Epithelial cell of alveolus of lung (primary cell): ENCODE measurements at places on chromosomes 1 and 21. TPM values are rescaled to one million over a fixed set of nuclear protein-coding genes. Genes with fewer than 3 reads are reported as not detected.

SH2D2A gene
- total RNA-seq = 0.32 and 2.1 TPM in 2 replicates

BEST4 gene
- total RNA-seq = not detected in 2 replicates

C1orf87 gene
- 1.0 TPM in 1 of 2 replicates, not detected in the other for total RNA-seq

FAM72B gene
- 3.6 TPM in 2 replicates for total RNA-seq

LRRC38 gene
- total RNA-seq = 0.39 TPM in 1 of 2 replicates, not detected in the other

LAMB3 gene
- total RNA-seq = 4.8 and 35.4 TPM in 2 replicates

HPDL gene
- 1.3 and 8.3 TPM in 2 replicates for total RNA-seq

LY9 gene
- not detected in 2 replicates for total RNA-seq

GJA4 gene
- 0.39 and 2.6 TPM in 2 replicates for total RNA-seq

SOAT1 gene
- 14.2 and 27.1 TPM in 2 replicates for total RNA-seq

OSCP1 gene
- 10.5 and 11.9 TPM in 2 replicates for total RNA-seq

HSD3B2 gene
- total RNA-seq = not detected in 2 replicates

CCDC17 gene
- 0.26 and 3.1 TPM in 2 replicates for total RNA-seq

MSTO1 gene
- total RNA-seq = 6.9 and 14.4 TPM in 2 replicates

SLFNL1 gene
- total RNA-seq = 0.39 and 1.4 TPM in 2 replicates

ZNF695 gene
- total RNA-seq = 2.0 and 2.5 TPM in 2 replicates

MMEL1 gene
- total RNA-seq = 0.32 and 0.39 TPM in 2 replicates

RYR2 gene
- total RNA-seq = under 0.01 and 0.08 TPM in 2 replicates

ABCG1 gene
- total RNA-seq = 3.7 and 4.2 TPM in 2 replicates

SLC35F3 gene
- 0.32 and 0.39 TPM in 2 replicates for total RNA-seq

C1orf185 gene
- total RNA-seq = not detected in 2 replicates

TRPM2 gene
- total RNA-seq = not detected in 2 replicates

ATP6V1G3 gene
- total RNA-seq = not detected in 2 replicates

FYB2 gene
- total RNA-seq = not detected in 2 replicates

LRRC39 gene
- 0.24 TPM in 1 of 2 replicates, not detected in the other for total RNA-seq

UBXN10 gene
- under 0.01 and 0.13 TPM in 2 replicates for total RNA-seq

ACTL8 gene
- 0.08 TPM in 1 of 2 replicates, not detected in the other for total RNA-seq

TTF2 gene
- total RNA-seq = 8.8 and 14.5 TPM in 2 replicates

S100A5 gene
- total RNA-seq = not detected in 2 replicates

LMOD1 gene
- 0.56 and 1.0 TPM in 2 replicates for total RNA-seq

ZFP69B gene
- 0.32 and 4.5 TPM in 2 replicates for total RNA-seq

MTARC1 gene
- 1.2 and 4.6 TPM in 2 replicates for total RNA-seq

CR2 gene
- not detected in 2 replicates for total RNA-seq

FMO5 gene
- 0.13 and 0.72 TPM in 2 replicates for total RNA-seq

DIO1 gene
- not detected in 2 replicates for total RNA-seq

ZNF683 gene
- not detected in 2 replicates for total RNA-seq

OR2M3 gene
- not detected in 2 replicates for total RNA-seq

PLA2G5 gene
- not detected in 2 replicates for total RNA-seq

KIF2C gene
- 19.3 and 40.6 TPM in 2 replicates for total RNA-seq

TAF5L gene
- total RNA-seq = 9.5 and 12.8 TPM in 2 replicates

DYNLT5 gene
- total RNA-seq = 0.78 TPM in 1 of 2 replicates, not detected in the other

SLAMF9 gene
- total RNA-seq = 0.91 TPM in 1 of 2 replicates, not detected in the other

TACSTD2 gene
- total RNA-seq = 1.4 and 9.7 TPM in 2 replicates

PSRC1 gene
- 16.8 and 31.3 TPM in 2 replicates for total RNA-seq

SPRR2G gene
- total RNA-seq = not detected in 2 replicates
